ENCODE measurements at places on chromosomes 2 and 18.
A peak's percentile ranks its signal among the peaks of the same experiment; 100 is the strongest.

DNA sequence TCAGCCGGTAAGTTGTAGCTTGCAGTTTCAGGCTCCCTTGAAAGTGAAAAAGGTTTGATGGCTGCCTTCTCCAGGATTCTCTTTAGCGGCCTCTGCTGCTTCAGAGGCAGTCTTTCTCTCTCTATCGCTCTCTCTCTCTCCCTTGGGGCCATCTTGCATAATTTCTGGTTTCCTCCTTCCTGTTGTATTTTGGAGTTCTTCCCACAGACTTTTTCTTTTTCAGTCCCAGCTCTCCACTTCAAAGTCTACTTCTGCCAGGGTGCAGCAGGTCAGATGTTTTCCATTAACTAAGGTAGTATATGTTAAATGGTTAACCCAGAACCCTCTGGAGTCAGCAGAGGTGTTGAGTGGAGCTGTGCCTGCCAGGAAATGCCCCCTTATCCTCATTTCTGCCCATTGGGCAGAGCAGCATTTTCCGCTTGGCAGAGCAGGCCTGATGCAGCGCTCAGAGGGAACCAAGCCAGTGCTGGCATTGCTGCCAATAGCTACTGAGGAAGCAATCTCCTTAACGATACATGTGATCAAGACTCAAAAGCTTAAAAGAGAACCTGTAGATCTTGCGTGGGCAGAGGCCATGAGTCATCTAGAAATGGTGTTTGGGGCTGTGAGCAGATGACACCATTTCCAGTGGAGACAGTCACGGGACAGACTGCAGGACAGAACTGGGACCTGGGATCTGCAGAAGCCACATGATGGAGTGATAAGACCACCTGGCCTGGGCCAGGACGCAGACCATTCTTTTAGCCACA lies 20.8 kb downstream of the DBI start:
- DNase-seq, result peak; percentile 34

DNA sequence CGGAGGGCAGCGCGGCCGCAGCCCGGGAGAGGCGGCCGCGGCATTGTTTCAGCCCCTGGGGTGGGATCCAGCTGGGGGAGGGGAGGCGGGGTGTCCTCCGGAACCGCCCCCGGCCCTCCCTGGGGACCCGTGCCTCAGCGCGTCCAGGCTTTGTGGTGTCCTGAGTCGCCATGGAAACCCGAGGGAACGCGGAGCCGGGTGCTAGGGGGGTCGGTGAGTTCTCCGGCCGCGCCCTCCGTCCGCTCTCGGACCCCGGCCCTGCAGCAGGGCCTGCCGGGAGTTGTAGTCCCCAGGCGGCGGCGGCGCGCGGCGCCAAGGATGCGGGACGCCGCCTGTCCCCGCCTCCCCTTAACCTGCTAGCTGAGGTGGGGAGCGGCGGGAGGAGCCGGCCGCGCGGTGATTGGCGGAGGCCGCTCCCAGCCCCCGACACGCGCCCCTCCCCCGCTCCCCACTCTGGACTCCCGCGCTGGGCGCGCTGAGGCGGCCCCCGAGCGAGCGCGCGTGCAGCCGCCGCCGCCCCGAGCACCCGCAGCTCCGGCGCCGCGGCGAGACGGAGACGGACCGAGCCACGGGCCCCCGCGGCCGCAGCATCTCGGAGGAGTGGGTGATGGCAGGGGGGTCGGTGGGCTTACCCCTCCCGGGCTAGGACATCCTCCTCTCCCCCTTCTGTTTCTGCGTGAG lies at the start of gene DPYSL5:
DPYSL5 (plus strand) TSS at position 478 of the 681 bp plus-strand sequence. CDS start 50,368 bp downstream, outside the sequence.
- DNase-seq, result no peak

- DNase-seq, result no peak
These were observed 617.3 kb upstream of the LRATD1 start for GRCh38 chr2:14015113-14015630.

GRCh38 chr2:71784734-71785511 lies 331.6 kb downstream of the DYSF start:
- peak; percentile 64 for DNase-seq

DNA sequence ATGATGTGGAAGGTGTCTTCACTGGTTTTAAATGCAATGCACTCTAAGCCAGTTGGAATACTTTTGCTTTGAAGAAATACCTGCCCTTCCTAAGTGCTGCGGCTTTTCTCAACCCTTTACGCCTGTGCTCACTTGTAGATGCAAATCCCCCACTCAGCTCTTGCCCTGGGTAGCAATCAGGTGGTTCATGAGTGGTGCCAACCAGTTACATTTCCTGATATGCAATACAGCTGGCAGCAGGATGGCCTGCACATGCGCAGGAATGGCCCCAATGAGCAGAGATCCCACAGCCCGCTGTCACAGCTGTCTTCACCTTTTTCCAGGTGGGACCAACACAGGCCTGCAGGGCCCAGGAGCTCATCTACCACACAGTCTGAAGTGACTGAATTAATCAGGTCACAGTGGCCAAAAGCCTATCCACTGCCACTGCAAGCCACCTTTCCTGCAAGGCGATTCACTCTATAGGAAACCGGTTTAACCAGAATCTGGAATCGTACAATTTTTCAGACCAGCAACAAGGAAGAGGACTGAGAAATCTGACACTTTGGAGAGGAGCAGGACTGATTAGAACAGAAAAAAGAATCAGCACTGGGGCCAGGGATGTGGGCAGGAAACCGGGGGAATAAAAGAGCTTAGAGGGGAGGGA lies 247.8 kb downstream of the MYT1L start:
- DNase-seq, result no peak

DNA sequence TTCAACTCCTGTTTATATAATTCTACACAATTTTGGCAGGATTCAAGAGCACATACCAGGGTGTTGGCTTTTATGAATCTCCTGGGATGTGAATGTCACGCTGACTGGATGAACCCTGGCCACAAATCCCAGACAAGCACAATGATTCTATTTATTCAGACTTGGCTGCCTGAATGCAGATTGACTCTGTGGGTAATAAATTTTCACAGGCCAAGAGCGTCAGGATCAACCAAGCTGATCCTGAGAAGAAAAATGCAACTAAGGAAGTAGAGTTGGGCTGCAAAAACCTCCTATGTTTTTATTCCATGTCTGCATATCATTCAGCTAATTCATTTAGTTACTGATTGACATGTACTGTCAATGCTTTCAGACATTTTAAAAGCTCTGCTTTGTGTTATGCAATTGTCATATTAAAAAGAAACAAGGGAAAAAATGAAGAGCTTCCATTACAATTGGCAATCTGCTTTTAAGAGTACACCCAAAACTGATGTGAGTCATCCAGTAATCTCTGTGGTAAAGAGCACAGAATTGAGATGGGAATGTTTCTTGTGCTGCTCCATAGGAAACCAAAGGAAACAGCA lies 173.0 kb upstream of the REV1 start:
- peak; percentile 76 for DNase-seq

DNA sequence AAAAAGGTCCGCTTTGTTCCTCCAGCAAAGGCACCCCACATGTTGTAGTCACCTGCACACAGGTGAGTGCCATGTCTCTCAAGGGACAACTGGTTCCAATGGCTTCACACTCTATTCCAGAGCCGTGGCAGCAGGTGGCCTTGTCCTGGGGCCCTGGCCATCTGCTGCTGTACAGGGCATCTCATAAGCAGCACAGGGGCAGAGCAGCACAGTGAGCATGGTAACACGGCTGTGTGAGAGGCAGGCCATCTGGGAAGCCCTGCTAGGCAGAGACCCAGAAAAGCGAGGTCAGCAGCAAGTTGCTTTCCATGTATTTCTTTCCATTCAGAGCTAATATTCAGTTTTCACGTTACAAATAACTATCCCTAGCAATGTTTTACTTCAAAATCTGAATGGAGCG lies 54.7 kb downstream of the CMPK2 start:
- DNase-seq, result no peak

DNA sequence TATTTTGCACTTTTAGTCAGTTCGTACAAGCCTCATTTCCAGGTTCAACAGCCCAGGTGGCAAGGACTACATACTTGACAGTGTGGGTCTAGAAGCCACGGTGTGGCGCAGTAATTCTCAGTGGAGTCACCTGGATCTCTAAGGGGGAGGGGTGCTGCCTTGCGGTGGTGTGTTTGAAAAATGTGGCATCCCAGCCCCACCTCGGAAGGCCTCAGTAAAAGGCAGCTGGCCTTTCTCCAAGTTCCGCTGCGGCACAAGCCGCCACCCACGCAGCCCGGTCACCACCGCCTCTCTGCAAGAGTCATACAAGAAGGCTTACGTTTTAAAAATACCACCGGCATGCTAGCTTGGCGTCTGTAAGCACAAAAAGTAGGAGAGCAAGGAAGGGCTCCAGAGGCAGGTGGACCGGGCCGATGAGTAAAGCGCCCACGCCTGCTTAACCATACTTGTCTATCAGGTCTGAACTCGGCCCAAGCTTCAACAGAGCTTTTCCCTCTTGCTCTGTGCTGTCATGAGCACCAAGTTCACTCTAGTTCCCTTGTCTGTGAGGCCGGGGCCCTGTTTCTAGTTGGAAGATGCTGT lies 49.5 kb downstream of the SPRED2 start:
- DNase-seq, result peak; percentile 88

GRCh38 chr2:1856922-1857321 lies 112.6 kb upstream of the PXDN start:
- peak; percentile 17 for DNase-seq

GRCh38 chr2:25707927-25708590 lies 34.7 kb upstream of the DTNB start:
- no peak for DNase-seq

GRCh38 chr18:63234841-63235240 lies 84.7 kb downstream of the BCL2 start:
- no peak for DNase-seq

DNA sequence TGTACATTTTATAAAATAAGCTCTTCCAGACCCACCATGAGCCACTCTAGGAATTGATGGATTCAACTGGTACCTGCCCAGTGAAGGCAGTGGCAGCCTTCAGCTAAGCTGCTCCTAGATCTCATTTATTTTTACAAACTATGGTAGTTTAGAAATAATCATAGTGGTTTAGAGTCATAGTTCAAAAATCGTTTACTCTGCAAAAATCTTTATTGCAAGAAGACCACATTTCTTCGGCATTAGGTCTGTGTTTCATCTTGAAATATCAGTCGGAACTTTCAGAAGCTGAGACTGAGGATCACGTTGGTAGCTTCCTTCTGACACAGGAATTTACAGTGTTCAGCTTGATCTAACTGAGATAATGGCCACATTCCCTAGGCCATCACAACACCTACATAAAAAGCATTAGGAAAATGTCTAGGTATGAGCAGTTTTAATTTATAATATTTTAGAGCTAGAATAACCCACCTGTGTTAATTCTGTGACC lies 206.2 kb upstream of the PID1 start:
- DNase-seq, result no peak

DNA sequence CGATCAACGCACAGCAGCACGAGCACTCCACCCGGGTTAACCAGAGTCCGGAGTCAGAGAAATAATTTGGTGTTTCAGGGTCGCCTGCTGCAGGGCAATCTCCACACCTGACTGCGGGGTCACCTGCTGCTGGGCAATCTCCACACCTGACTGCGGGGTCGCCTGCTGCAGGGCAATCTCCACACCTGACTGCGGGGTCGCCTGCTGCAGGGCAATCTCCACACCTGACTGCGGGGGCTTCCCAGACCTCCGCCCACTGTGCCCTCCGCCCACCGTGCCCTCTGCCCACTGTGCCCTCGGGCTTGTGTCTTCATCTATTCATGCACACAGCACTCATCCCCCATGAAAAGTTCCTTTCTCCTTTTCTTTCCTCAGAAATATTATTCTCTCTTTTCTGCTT lies 500.2 kb upstream of the SALL3 start:
- DNase-seq, result no peak

- DNase-seq, result no peak
These were observed 9.4 kb upstream of the PRLH start for GRCh38 chr2:237556773-237557632.

DNA sequence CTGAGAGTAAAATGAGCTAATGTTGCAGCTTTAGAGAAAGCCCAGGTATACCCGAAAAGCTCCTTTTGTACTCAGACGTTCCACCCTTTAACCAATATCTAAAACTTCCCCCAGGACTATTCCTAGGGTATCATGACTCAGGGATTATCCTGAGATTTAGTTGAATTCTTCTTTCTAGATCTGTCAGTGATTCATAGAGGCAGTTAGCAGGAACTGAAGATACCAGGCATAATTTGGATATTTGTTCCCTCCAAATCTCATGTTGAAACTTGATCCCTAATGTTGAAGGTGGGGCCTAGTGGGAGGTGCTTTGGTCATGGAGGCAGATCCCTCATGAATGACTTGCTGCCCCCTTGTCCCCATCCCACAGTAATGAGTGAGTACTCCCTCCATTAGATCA lies 161.2 kb upstream of the LRP1B start:
- peak; percentile 56 for DNase-seq

GRCh38 chr18:6575908-6576307 lies 153.6 kb upstream of the ARHGAP28 start:
- no peak for DNase-seq

- no peak for DNase-seq
These were observed 219.7 kb downstream of the GULP1 start for GRCh38 chr2:188511346-188511745.

DNA sequence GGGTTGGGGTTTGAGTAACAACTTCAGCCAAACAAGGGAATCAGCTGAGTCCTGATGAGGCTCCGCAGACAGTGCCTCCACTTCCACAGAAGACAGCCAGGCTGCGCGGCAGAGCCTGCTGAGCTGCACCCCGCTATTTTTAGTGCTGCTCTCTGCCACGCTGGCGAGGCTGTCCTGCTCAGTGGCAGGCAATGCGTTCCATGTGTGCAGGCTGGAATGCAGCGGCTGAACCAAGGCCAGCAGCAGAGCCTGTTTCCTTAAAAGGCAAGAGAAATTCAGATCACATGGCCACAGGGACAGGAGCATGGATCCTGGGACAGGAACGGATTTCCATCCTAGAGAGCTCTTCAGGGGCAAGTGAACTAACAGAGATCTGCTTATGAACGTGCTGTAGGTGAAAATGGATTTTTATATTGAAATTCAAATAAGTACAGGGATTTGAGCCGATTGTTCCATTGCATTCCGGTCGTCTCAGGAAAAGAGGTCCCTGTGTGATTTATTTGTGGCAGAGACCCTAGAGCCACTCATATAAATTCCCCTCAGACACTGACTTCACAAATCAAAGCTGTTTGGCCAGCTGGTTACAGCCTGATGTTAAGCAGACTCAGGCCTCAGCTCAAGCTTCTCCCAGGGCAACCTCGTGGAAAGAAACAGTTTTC lies 98.7 kb downstream of the COL6A3 start:
- peak; percentile 96 for DNase-seq

- DNase-seq, result no peak
These were observed 2.8 kb downstream of the ZCCHC2 start for GRCh38 chr18:62525608-62526007.

GRCh38 chr2:26683583-26683982 lies 8.9 kb upstream of the KCNK3 start:
- no peak for DNase-seq

Measured in EL (cell line).